ENCODE measurements at places on chromosomes 6 and 20.

DNA sequence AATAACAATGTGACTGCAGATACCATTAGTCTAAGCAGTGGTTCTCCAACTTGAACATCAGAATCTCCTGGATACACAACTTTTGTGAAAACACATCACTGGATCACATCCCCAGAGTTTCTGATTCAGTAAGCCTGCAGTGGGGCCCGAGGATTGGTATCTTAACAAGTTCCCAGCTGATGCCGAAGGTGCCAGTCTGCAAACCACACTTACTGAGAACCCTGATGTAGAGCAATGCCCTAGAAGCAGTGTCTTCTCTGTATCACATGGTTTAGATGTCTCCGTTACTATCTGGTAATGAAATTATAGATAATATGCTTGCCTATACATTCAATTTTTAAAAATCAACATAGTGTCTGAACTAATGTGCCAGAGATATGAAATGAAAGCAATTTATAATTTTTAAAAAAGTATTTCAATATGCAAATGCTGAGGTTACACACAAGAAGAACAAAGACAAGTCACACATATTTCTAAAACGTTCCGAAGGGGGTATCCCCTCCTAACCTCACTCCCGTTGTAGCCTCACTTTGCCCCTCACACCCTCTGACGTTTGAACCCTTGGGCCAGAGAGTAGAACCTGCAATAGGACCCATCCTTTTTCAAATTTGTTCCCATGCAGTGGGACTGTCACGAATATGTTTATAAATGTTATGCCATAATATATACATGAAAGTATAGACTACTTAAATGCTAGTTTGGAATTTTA, 115.4 kb upstream of the SAMD5 start:
- DNase-seq: no peak

DNA sequence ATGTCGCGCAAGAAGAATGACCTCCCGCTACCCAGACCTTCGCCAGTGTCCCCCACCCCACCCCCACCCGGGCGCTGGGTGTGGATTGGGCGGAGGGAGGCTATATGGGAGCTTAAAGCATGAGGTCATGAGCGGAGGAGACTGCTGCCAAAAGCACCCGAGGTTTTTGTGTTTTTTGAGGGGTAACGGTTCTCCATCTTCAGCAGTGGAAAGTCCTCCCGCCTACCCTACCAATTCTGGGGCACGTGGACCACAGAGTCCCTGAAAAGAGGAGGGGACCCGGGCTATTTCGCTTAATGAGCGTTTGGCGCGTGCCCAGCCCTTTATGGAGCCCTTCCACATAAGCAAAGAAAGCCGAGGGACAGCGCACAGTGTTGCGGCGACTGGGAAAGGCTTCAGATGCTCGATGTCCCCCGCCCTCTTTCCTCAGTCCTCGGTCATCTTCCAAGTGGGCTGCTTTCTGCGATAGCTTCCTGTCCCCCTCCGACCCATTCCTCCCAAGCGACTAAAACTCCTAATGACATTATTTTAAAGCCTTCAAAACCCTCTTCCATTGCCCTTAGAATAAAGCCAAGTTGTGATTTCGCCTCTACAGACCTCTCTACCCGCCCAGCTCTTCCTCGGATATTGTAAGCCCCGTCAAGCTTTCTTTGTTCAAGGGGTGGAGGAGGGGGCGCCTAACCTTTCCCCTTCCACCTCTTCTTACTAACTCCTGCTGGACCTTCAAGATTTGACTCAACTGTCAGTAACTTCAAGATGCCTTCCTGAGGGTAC, 2.1 kb upstream of the TRERF1 start:
- no peak for DNase-seq

DNA sequence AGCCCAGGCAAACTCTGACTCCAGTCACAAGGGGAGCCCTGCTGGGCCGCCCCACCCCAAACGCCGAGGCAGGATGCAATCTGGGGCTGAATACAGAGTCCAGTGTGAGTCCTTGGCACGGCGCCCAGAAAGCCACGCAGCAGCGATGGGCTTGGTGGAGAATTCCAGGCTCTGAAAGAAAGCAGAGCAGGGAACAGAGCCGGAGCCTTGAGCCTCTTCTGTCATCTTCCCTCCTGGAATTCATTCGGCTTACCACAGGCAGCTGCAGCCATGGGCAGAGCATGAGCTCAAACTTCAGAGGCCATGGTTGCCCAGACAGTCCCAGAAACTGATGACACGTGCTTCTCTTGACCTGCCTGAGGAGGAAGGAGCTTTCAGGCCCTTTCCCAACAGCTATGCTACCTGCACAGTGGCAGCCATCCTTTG, 441.1 kb upstream of the JARID2 start:
- DNase-seq: no peak

GRCh38 chr6:32131439-32131948, 1.4 kb upstream of the FKBPL start:
- no peak for DNase-seq

DNA sequence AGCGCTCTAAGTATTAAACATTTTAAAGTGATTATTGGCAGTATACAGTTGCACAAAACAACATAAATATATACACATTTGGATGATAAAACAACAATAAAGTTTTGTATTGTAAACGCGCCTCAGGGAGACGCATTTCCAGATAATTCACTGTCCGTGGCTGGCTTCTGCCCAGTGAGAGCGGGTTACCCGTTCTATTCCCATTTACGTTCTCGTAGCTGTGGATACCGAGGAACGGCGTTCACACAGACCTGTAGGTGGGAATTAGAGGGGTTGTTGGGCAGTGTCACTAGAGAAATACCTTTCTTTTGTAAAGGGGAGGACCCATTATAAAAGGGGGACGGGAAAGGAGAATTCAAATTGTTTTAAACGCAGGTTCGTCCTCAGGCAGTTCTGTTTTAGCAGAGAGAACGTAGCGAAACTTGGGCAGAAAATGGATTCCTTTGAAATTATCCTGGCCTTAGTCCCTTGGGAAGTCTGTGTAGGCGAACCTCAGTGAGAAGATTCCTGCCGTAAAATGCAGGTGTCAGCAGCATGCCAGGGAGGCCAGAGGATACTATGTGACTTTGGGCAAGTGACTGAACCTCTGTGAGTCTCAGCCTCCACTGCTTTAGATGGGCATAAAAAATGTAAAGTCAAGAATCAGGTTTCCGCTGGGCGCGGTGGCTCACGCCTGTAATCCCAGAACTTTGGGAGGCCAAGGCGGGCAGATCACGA, 756 bp downstream of the MTG2 start:
- DNase-seq: no peak

DNA sequence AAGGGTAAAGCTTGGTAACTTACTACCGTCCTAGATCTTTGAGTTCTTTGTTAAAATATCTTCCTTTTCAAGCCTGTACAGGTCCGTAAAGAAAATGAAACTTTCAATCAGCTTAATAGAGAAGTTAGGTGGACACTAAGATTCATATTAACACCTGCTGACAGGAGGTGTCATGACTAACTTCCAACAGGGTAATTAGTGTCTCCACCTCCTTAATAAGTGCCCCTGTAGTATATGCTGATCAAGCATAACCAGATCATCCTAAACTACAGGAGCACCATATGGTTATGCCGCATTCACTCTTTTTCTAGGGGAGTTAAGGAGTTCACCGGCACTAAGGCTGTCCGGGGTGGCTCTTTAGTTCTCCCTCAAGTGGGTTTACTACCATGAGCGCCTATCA, 23.9 kb upstream of the RALGAPA2 start:
- DNase-seq: no peak

DNA sequence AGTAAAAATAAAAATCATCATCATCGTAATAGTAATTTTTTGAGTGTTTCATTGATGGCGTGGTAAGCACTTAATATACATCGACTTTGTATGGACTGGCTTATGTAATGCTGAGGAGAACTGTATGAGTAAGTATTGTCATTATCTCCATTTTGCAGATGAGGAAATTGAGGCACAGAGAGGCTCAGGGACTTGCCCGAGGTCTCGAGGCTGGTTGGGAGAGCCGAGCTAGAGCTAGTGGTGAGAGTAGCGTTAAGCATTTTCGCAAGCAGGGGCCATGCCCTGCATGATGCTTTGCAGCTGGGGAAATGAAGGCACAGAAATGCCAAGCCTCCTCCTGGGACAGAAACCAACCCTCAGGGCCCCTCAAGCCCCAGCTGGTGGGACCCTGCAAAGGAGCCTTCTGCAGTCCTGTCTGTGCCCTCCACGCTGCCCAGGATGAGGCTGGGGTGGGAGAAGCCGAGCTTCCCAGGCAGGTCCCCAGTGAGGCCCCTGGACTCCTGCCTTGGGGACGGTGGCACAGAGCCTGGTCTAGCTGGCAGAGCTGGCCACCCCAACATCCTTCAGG, 31.1 kb upstream of the STX16 start:
- no peak for DNase-seq

DNA sequence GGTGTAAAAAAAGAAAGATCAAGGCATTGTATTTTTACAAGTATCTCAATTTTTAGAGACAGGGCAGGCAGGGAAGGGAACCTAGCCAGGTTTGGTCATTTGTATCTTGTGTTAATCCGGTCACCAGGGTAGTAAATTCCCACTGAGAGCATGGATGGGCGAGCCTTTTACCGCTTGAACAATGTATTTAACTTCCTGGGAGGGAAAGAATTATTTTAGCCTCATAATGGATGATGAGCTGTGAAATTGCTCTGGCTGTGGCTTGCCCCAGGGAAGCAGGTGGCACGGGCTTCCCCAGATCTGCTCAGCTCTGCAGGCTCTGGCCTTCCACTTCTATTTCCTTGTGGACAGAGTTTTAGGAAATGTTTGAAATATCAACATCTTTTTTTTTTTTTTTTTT, 72.9 kb downstream of the TOX2 start:
- DNase-seq: no peak

DNA sequence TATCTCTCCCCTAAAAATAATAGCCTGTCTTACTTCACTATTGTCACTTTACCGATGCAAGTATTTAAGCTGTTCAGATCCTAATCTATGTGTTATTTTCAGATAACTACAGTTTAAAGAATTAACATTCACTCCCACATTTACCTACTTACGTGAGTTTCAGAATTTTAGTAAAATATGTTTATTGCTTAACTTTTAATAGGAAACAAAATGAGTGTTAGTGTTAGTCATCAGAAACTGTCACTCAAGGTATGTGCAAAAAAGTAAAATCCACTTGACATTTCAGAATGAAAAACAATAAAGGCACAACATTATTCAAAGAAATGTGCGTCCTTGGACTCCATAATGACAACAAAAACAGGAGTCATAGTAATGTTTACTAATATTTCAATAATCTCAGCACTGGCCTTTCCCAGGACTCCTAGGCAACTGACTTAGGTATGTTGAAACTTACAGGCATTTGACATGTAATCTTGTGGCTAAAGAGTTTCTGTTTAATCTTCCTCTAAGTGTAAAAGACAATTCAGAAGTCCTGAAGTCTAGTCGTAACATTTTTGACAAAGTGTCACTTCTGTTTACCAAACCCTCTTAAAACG, 4.5 kb downstream of the ATXN1 start:
- DNase-seq: no peak

DNA sequence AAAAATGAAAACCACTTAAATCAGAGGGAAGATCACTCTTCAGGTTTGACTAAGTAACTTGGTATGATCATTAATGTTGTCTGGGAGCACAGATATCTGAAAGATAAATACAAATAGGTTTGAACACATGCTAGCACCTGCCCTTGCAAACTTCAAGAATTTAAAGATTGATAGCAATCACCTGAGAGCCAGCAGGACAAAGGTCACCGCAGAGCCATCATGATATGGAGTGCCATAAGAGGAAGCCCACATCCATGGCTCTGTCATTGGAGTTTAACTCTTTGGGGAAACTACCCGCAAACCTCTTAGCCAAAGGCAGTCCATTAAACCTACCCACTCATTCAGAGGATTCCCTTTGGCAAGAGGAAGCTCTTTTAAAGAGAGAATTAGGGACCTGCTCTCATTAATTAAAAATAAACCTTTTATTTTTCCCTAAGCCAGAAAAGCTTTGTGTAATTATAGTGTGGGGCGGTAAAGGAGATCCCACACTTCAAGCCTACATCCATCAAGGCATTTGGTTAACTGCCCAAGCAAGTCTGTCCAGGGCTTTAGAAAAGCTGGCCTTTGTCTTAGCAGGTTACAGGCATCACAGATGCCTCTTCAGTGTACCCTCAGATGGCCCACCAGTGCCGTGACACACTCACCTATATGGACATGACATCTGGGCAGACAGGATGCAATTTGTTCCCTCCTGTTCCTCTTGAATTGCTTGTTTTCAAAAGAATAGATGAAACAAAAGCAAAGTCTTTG, 73.0 kb downstream of the SASH1 start:
- DNase-seq: no peak

DNA sequence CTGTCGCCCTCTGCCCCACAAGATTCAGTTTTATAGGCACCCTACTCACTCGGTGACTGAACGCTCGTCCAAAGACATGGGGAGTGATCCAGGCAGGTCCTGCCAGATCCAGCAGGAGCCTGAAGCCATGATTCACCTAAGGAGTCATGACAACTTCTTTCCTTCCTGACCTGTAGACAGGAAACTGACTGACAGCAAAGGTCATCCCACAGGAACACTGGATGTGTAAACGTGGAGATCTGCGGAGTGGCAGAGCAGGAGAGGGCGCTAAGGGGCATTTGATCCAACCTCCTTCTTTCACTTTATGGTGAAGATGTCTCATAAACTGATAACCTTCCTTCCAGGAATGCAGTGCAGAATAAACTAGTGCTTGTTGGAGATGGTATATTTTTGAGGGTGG, 192.2 kb downstream of the GJA10 start:
- no peak for DNase-seq

- no peak for DNase-seq
Measured at GRCh38 chr6:72248621-72249020, 362.3 kb downstream of the RIMS1 start.

DNA sequence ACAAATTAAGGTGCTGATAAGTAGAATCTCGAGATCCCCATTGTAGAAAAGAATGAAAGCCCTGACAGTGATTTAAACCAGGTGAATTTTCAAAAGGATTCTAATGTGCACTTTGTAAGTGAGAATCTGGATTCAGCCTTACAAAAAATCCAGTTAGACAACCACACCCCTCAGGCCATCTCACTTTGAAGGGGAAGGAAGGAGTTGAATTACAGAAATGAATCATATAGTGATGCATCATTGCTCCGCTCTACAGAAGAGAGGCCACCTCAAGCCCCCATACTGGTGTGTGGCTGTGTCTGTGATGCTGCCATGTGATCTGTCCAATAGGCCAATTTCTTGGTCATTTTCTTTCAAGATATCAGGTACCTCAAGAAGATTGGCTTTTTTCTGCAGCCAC, 85.5 kb upstream of the NT5E start:
- no peak for DNase-seq

DNA sequence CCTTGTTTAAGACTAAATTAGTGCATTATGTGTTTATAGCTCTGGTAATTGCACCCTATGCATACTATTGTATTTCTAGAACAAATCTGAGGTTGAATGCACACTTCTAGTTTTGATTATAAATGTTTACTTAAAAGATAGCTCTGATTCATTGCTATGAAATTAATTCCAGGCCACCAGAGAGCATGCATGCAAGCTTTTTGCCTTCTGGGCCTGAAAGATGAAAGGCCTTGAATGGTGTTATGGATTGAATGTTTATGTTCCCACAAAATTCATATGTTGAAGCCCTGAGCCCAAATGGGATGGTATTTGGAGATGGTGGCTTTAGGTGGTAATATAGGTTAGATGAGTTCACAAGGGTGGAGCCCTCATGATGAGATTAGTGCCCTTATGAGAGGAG, 695.0 kb upstream of the MAP3K7 start:
- no peak for DNase-seq

GRCh38 chr6:117624869-117625481, 22.7 kb upstream of the GOPC start:
- DNase-seq: no peak

Data from stimulated activated CD8-positive, alpha-beta memory T cell treated with anti-CD3 and anti-CD28 coated beads, Interleukin-7, amount 100 ng/mL, for 24 hours (primary cell).